ENCODE measurements at places on chromosomes 7 and 10. TPM values are rescaled to one million over a fixed set of nuclear protein-coding genes. Genes with fewer than 3 reads are reported as not detected.

CDNF gene
- 1.0 TPM for total RNA-seq

RET gene
- not detected for total RNA-seq

GPR15LG gene
- not detected for total RNA-seq

OR2A7 gene
- total RNA-seq = 2.2 TPM

HHEX gene
- total RNA-seq = not detected

PNLIPRP2 gene
- not detected for total RNA-seq

ANKRD22 gene
- total RNA-seq = not detected

COL26A1 gene
- not detected for total RNA-seq

EGFR gene
- total RNA-seq = not detected

RBM20 gene
- total RNA-seq = 0.06 TPM

MDH2 gene
- total RNA-seq = 137 TPM

ZSCAN25 gene
- 42.5 TPM for total RNA-seq

MYL7 gene
- not detected for total RNA-seq

PLPP4 gene
- total RNA-seq = not detected

RBP3 gene
- not detected for total RNA-seq

AKR1D1 gene
- total RNA-seq = not detected

LRRC18 gene
- total RNA-seq = not detected

SPRN gene
- not detected for total RNA-seq

SPDYE16 gene
- 0.71 TPM for total RNA-seq

RELN gene
- total RNA-seq = not detected

CTAGE4 gene
- 1.0 TPM for total RNA-seq

NOS3 gene
- total RNA-seq = 12.5 TPM

PLAC9 gene
- total RNA-seq = not detected

MYH16 gene
- total RNA-seq = not detected

Measured in activated naive CD8-positive, alpha-beta T cell treated with anti-CD3 and anti-CD28 coated beads, Interleukin-2, amount 10 ng/mL, durations not matched to agents 7 days and 5 days (primary cell).